Mucosa of gallbladder (tissue), 1 donor: ENCODE measurements at places on chromosomes 12 and 14. TPM values are rescaled to one million over a fixed set of nuclear protein-coding genes. Genes with fewer than 3 reads are reported as not detected.

DNA sequence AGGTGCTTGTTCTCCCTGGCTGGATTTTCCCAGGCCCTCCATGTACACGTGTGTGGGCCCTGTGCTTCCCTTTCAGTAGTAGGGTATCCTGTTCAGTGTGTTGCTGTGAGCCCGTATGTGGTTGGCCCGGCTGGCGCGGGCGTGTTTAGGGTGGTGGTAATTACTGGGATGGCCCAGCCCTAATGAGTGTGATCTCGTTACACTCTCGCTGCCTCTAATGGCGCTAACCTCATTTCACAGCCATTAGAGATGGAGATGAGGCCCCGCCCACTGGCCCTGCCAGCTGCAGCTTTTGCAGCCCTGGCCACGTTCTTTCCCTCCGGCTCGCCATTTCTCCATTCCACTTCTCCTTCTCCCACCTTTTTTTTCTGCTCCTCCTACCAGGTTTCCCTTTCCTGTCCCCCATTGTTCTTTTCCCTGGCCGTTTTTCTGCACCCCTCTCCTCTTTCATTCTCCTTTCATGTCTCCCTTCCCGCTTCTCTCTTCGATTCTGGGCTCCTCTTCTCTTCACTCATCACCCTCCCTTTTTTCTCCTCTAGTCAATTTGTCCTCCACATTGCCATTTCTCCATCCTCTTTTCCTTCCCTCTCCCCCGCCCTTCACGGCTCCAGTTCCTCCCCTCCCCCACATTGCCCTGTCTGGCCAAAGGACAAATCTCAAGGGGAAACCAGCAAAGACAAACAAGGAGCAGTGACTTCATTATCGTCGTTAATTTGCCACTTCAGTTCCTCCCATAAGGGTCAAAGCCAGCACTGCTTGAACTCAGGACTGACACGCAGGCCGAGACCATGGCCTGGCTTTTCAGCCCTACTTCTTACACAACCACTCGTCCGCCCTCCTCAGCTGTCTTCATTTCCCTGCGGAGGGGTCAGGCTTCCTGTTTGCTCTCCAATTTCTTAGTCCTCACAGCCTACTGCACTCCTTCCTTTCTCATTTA, 6.8 kb downstream of the ZFHX2 start:
- DNase-seq = no peak

DNA sequence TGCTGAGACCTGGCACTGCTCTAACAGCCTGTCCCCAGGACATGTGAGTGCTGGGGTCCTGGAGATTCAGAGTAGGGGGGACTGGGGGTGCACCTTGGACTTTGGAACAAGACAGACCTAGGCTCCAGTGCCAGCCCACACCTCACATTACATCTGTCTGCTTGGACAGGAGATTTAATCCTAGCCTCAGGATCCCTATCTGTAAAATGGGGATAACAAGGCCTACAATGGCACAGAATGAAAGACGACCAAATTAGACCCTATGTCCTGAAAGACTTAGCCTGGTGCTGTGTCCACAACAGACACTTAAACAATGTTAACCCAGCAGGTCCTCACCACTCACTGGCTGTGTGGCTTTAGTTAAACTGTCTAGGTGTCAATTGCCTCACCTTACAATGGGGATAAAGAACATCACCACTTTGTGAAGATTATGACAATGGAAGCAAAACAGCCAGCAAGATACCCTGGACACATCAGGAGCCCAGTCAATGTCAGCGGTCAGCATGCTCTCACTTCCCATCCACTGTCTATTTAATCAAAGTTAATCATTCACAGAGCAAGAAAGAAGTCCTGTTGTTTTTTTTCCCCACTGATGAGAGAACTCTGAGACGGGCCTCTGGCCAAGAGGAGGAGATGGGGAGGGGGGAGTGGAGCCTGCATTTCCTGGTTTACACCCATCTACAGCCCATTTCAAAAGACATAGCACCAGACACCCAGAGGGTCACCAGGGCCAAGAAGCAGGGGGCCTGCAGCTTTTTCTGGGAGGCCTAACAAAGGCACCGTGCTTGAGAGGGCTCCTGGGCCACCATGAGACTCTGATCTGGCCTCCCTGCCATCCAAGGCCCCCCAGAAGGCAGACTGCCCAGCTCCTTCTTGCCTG, 40.6 kb downstream of the ACTN1 start:
- peak; percentile 70 for DNase-seq

DNA sequence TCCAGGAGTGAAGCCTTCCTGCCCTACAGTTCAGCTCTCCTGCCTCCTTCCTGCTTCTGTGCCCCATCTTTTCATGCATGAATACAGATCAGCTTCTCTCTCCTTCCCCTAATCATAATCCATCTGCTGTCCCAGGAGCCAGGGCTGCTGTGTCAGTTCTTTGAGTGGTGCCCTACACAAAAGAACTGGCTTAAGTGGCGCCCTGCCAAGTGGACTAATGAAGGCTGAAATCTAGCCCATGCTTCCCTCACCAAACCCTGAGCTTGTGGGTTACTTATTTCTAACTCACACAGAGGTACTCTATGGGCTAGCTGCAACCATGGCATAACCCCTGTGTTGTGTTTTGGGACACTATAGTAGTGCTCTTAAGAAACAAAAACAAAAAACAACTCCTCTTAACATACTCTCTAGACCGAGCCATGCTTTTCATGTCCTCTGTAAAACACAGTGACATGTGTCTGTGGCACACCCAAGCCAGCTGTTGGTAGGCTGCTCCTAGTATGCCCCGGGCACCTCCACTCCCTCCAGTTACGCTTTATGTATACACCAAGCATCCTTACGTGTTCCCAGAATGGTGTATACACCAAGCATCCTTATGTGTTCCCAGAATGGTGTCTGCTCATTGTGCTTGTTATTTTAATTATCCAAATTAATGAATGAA, 19.3 kb upstream of the ETV6 start:
- no peak for DNase-seq

- no peak for DNase-seq
Observed at GRCh38 chr12:1566449-1567135, 27.8 kb downstream of the FBXL14 start.

ADAM20 gene
- total RNA-seq = 0.60 TPM

SLC6A12 gene
- total RNA-seq = 1.2 TPM
